ENCODE measurements at places on chromosomes 7 and 10.

DNA sequence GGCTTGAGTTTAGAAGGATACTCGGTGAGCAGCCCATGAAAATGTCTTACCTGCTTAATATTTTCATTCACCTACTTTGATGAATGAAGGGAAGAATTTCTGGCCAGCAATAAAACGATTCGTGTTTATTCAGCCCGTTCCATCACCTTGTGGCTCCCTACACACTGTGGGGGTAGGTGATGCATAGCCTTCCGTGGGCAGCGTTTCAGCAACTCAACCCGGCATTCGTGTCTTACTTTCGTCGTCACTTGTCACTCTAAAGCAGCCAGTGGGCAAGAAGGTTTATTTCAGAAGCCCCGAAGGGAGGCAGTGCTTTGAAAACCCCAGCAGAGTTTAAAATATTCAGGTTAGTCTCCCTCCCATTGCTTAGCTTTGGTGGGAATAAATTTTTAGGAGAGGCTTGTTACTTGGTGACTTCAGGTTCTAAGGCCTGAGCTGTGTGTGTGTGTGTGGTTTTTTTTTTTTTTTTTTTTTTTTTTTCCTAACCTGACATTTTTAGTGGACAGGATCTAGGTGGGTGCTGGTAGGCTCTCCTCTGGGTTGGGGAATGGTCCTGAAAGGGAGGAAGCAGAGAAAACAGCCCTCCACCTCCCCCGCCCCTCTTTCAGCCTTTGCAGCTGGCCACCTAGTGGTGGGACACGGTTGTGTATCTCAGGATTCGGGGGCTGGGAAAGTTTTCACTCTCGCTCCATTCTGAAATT is 1.8 kb downstream of the GRK5 start:
- DNase-seq: peak; percentile 73

- DNase-seq: no peak
Measured at GRCh38 chr7:29926216-29926615, 63.4 kb downstream of the SCRN1 start.

DNA sequence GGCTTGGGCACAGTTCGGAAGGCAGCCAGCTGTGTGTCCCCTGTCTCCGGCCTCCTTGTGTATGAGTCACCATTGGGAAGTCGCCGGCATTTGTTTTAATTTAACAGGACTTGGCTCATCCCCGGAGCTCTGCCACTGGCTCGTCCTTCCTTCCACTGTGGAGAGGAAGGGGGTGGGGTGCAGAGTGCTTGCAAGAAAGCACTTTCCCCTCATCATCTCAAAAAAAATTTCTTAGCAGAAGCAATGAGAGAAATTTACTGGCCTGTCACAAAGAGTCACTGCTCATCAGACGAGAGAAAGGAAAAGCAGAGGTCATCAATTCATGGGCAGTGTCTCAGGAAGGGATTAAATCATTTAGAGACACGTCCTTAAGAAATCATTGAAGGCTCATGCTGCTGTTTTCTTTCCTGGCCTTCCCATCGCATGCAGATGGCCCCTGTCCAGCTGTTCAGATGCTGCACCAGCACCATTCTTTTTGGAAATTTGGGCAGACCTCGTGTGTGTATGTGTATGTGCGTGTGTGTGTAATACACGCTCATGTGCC is 93.3 kb downstream of the BMS1 start:
- no peak for DNase-seq

GRCh38 chr7:17401791-17402627 is 103.6 kb downstream of the AHR start:
- DNase-seq: no peak

GRCh38 chr7:134212576-134213546 is 85.7 kb downstream of the LRGUK start:
- DNase-seq: no peak

DNA sequence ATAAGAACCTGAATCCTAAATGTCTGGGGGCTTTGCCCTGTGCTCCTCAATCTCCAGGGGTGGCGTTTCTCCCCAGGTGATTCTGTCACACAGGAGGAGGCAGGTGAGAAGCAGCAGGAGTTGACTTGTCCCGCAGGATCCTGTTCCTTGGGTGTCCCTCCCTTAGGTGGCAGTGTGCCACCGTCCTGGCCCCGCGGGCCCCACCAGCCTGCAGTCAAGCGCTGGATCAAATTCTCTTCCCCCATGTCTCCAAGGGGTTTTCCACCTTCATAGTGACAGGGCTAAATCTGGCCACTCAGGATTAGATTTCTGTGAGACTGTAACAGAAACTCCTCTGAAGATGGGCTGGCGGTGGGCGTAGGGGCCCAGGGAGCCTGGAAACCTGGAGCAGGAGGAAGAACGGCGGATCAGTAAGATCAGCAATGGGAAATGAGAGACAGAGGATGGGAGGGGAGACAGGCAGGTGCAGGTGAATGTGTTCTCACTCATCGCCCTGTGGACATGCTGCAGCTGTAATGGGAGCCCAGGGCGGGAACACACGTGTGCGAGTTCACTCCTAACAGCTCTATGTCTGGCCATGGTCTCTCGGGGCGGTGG is 329.2 kb upstream of the COBL start:
- no peak for DNase-seq

DNA sequence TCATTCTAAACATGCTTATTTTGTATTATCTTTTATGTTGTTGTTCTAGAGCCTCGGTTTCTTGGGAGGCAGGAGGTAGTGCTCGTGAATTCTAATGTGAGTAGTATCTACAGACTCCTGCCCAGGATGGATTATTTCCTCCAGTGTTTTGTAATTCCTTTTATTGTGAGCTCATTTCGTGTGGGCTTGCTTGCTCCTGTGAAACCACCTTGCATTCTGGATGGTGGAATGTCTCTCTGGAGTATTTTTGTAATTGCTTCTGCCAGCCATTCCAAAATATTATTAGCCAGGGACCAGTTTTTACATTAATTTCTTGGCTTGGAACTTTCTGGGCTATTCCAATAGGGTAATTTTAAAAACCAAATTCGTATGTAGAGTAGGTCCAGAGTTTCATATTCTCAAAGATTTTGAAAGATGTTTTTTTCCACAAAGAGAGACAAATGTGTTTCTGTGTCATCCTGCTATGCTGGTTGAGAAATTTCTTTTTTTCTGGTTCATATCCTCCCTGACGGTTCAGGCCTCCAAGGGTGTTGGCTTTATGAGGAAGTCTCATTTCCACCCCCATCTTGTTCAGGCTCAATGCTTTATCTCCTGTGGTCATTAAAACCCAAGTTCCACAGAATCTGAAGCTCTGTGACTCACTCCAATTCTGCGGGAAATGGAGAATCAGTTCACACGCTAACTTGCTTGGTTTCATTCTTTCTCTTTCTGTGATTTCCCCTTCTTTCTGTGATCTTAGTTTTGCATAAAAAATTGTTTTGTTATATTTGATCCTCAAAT is 41.7 kb upstream of the CALD1 start:
- DNase-seq: no peak

- DNase-seq: no peak
Measured at GRCh38 chr7:134695321-134695860, 48.7 kb downstream of the BPGM start.

- DNase-seq: no peak
Measured at GRCh38 chr10:62492012-62492869, 118.1 kb downstream of the ZNF365 start.

- DNase-seq: no peak
Measured at GRCh38 chr7:44498230-44498954, 7.9 kb upstream of the NUDCD3 start.

- no peak for DNase-seq
Measured at GRCh38 chr10:62072901-62073300, 171.4 kb downstream of the ARID5B start.

DNA sequence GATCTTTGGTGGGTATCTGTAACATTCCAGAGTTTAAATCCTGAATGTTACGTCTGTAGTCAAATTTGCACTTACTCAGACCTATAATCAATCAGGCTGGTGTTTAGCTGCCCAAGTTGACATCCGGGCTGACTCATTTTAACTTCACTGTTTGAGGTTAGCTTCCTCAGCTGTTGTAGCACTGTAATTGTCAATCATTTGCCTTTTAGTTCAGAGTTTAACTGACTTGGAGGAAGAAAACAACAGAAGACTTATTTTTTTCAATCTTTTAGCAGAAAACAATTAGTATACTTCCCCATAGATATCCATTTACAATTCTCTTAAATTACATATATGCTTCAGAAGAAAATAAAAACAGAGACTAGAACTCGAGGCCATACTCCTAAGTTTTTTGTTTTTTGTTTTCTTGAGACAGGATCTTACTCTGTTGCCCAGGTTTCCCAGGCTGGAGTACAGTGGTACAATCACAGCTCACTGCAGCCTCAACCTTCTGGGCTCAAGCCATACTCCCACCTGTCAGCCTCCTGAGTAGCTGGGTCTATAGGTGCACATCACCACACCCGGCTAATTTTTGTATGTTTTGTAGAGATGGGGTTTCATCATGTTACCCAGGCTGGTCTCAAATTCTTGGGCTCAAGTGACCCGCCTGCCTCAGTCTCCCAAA is 38.5 kb upstream of the LRRC17 start:
- DNase-seq: no peak

DNA sequence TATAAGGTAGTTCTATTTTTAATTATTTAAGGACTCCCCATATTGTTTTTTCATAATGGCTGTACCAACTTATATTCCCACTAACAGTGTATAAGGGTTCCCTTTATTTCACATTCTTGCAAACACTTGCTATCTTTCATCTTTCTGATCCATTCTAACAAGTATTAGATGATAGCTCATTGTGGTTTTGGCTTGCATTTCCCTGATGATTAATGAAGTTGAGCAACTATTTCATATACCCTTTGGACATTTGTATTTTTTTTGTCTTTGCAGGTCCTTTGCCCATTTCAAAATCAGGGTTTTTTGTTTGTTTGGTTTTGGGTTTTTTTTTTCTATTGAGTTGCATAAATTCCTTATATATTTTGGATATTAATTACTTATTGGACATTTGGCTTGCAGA is 107.2 kb downstream of the EPC1 start:
- DNase-seq: no peak

DNA sequence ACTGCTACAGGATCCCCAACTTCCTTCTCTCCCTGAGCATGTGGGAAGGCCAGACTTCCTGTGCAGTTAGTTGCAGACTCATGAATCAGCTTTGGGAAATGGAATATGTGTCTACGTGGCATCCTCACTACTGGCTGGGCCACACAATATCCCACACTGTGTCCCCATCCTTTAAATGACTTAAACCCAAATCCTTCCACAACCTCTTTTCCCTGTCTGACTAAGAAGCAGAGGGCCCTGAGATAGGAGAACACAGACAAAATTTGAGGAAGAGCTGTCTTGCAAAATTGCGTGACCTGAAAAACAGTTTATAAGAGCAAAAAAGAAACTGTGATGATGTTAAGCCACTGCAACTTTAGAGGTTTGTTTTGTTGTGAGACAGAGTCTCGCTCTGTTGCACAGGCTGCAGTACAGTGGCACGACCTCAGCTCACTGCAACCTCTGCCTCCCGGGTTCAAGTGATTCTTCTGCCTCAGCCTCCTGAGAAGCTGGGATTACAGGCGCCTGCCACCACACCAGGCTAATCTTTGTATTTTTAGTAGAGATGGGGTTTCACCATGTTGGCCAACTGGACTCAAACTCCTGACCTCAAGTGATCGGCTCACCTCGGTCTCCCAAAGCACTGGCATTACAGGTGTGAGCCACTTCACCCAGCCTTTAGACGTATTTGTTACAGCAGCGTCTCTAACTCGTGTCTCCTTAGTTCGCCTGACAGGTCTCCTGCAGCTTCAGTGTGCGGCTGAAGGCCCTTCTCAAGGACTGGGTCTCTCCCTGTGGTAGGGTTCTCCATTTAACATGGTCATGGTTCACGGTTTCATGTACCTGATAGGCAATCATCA is 46.9 kb upstream of the SFMBT2 start:
- DNase-seq: no peak

GRCh38 chr10:7338469-7338868 is 72.4 kb downstream of the SFMBT2 start:
- no peak for DNase-seq

GRCh38 chr7:81803267-81803666 is 33.4 kb upstream of the HGF start:
- no peak for DNase-seq

DNA sequence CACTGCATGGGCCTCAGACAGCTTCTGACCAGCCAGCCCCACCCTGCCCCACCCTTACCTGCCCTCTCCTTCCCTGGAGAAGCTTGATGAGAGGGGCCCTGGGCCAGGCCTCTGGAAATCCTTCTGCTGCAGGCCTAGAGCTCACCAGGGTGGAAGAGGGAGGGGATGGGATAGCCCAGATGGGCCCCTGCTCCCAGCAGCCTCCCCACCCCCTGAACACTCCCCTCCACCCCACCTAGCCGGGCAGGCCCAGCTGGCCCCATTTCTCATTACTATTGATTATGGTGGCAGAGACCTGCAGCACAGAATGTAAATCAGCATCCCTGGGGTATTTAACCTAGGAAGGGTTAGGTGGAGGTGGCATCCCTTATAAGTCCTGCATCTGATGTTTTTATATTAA is 11.6 kb upstream of the RET start:
- no peak for DNase-seq

- DNase-seq: no peak
Measured at GRCh38 chr10:46319389-46319788, 32.6 kb downstream of the ANTXRL start.

DNA sequence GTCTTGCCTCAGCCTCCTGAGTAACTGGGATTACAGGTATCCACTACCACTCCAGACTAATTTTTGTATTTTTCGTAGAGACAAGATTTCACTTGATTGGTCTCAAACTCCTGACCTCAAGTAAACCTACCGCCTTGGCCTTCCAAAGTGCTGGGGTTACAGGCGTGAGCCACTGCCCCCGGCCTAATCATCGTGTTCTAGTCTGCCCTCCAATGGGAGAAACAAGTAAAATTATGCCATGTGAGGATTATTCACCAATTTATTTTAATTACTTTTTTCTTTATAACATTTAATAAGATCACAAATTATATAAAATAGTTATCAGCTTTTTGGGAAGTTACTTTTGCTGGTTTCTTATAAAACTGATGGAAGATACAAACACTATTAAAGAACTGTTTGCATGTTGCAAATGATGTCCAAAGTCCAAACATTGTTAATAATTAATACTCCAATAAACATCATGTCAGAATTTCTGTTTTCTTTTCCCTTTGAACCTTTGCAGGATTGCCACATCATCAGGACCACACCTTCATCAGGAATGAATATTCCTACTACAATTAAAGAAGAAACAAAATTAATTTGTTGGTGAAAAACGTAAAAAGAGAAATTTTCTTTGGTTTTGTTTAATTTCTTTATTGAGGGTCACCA is 786 bp upstream of the AKR1C4 start:
- no peak for DNase-seq

- DNase-seq: no peak
Measured at GRCh38 chr7:10756981-10757380, 216.7 kb upstream of the PHF14 start.

DNA sequence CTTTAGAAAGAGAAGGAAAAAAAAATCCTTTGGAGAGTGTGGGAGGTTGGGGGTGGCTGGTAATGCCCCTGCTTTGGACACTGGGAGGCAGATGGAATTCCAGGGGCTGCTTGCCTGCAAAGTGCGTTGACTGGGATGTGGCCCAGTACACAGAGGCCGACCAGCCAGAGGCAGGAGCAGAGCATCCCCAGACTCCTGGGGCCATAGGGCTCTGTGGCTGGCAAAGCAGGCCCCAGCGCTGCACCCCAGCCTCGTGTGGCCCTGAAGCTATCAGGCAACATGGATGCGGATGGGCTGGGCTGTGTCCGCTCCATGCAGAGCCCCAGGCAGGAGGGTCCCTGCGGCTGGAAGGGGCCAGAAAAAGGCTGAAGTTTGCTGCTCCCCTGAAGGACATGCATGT is 361.6 kb upstream of the FZD8 start:
- DNase-seq: no peak

- DNase-seq: no peak
Measured at GRCh38 chr7:4934419-4935025, 24.5 kb downstream of the MMD2 start.
